Activated CD8-positive, alpha-beta T cell treated with anti-CD3 and anti-CD28 coated beads, Interleukin-2, amount 10 ng/mL, durations not matched to agents 7 days and 5 days (primary cell): ENCODE measurements at places on chromosomes 7 and 10. TPM values are rescaled to one million over a fixed set of nuclear protein-coding genes. Genes with fewer than 3 reads are reported as not detected.

The ELMO1 gene
- 64.0 TPM for total RNA-seq

The GNAT3 gene
- total RNA-seq = not detected

The SPDYE1 gene
- not detected for total RNA-seq

The CHN2 gene
- 9.2 TPM for total RNA-seq

DNA sequence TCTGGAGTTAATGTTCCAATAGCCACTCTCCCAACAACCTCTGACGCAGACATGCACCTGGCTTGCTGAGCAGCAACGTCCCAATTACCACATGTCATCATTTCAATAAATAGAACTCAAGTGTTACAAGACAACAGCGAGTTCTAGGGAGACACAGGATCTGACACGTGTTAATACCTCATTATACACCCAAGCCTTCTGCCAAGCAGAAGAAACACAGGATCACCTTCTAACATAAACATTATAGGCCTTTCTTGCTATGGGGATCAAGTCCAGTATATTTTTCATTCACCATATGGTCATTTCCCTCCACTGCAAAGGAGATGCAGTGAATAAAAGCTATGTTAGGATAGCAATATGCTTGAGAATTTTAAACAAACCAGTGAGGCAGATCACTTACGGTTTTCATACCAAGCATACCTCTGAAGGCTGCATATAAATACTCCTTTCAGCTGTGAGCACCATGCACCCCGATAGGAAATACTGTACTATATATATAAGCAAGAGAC is 74.2 kb downstream of the JAZF1 start:
- no peaks in the 10 kb centered on the region for H3K27me3 ChIP-seq
- H3K36me3 ChIP-seq = no peaks in the 10 kb centered on the region
- no peak for DNase-seq
- no peak overlapping the region for H3K27ac ChIP-seq

- no peaks in the 10 kb centered on the region for H3K27me3 ChIP-seq
- no peak overlapping the region for H3K4me3 ChIP-seq
- peaks cover 14% of the 10 kb centered on the region for H3K4me1 ChIP-seq
- no peaks in the 10 kb centered on the region for H3K36me3 ChIP-seq
Observed at GRCh38 chr7:87592300-87592699, 8.4 kb downstream of the ABCB1 start.

DNA sequence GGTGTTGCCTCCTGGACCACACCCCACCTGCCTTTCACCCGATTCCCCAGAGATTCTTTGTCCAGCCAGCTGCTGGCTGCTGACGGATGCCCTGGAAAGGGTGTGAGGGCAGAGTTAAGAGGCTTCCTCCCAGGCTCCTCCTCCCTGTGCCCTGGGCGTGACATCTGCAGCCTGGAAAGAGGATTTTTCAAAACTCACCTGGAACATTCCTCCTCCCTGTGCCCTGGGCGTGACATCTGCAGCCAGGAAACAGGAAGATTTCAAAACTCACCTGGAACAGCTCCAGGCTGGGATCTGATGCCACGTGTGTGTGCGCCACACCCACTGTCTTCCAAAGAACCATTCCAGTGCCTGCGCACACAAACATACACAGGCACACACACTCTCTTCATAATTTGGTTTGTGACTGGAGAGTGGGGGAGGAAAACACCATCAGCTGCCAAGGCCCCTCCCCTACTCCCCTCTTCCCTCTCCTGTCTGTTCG is 5.2 kb downstream of the MARVELD1 start:
- no peak overlapping the region for H3K27ac ChIP-seq
- H3K4me3 ChIP-seq = no peak overlapping the region
- H3K27me3 ChIP-seq = peaks cover 14% of the 10 kb centered on the region
- H3K36me3 ChIP-seq = no peaks in the 10 kb centered on the region

DNA sequence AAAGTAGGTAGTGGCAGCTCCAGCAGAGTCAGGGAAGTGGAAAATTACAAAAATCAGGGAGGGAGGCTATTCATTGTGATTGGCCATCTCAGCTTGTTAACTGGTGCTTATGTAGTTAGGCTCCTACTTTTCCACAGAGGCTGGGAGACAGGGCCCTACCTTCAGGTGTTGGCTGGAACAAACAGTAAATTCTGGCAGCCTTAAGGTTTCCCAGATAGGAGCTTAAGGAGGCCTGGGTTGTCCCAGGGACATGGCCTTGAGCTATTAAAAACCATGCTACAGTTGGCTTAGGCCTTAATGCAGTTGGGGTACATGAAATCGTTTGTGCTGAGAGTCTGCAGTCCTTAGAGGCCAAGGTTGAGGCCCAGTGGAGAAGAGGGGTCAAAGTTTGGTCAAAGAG is 324.5 kb downstream of the LHFPL3 start:
- no peaks in the 10 kb centered on the region for H3K36me3 ChIP-seq
- H3K27ac ChIP-seq = no peak overlapping the region
- H3K4me3 ChIP-seq = no peak overlapping the region
- H3K27me3 ChIP-seq = peaks cover 9% of the 10 kb centered on the region
- H3K4me1 ChIP-seq = no peaks in the 10 kb centered on the region
